ENCODE measurements at places on chromosomes 7 and 10.

- no peak for DNase-seq
Observed at GRCh38 chr7:75924889-75925288, 9.9 kb downstream of the POR start.

DNA sequence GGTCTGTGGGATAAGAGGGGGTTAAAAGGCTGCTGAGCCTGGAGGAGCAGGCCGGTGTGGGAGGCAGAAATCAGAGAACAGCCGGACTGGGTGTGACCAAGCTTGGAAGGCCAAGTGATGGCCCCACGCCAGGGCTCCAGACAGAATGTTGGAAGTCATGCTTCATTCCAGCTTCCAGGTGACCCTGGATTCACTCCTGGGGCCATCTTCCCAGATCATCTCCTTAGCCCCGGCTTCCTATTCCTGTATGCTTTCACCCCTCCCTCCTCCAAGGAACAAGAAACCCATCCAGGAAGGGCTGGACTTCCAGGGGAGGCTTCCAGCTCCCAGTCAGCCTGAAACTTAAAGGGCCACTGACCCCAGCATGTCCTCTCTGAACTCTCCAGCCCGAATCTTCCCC is 1.0 kb downstream of the INMT start:
- no peak for DNase-seq

GRCh38 chr10:24916365-24916764 is 36.0 kb downstream of the PRTFDC1 start:
- DNase-seq, result no peak

GRCh38 chr7:74217455-74218342 is 7.9 kb downstream of the LAT2 start:
- no peak for DNase-seq

GRCh38 chr10:18859659-18860058 is 188.9 kb upstream of the MALRD1 start:
- no peak for DNase-seq

Measured in CD4-positive, alpha-beta T cell treated with Interleukin-6 at 100 ng/mL for 8 hours (primary cell).